ENCODE measurements at places on chromosomes 2 and 18.

DNA sequence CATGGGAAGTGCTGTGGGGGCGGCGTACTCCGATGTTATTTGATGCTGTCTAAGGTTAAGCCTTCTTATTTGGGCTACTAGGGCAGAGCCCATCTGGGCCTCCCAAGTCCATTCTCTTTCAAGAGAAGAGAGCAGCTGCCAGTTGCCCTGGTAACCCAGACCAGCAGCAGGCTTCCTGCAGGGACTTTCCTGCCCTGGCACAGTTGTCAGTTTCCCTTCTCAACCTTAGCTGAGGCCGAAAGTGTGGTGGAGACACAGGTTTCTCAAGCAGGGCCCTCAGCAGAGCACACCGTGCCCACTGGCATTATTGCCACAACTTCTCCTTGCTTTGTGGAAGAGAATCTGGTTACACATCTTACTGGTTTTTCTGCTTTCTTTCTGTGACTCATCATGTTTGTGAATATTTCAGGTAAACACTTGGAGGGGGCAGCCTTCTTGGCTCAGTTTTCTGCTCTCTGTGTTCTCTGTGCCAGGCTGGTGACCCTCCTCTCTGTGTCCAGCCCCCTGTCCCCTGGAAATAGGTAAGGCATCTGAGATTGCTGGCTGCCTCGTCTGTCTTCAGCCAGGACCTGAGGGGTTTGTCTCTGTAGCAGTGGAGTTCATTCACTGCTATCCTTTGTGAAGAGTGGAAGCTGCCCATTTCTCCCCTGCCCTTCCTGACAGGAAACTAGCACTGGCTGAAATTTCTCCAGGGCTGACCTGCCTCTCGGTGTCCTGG is 111.0 kb downstream of the B3GNT2 start:
- no peak for DNase-seq

DNA sequence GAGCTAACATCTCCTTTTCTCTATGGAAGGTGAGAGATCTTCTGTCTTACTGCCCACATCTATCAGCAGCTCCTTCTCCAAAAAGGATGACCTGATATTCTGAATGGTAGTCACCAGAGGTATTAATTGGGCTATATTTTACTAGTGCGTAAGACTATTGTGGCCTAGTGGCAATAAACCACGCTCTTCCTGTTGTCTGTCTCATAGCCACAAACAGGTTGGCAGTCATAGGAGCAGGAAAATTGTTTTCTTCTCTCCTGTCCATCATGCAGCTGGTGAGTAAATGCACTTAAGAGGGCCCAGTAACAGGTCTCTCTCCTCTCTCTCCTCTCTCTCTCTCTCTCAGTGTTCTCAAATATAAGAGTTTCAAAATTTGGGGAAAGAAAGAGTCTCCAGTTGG is 856.8 kb upstream of the ACVR2A start:
- no peak for DNase-seq

DNA sequence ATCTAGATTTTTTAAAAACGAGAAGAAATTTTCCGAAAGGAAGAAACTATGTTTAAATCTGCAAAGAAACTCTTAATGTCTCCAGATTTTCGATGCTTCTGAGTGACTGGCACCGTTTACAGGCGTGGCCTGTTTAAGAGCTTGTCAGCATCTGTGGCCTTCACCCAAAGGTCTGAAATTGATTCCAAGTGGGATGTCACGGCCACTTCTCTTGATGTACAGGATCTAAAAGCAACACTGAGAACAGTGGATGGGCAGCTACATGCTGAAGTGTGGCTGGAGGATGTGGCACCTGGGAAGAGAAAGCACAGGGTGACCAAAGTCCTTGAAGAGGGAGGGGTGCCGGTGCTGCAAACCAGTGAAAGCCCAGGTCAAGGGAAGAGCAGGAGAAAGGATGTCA is 28.0 kb downstream of the EMILIN2 start:
- DNase-seq, result no peak

- DNase-seq, result no peak
Measured at GRCh38 chr2:112085916-112086669, 31.0 kb downstream of the TMEM87B start.

- DNase-seq, result no peak
Measured at GRCh38 chr2:83481436-83481835, 977.6 kb downstream of the SUCLG1 start.

GRCh38 chr2:27138111-27138510 is 1.1 kb downstream of the PRR30 start:
- DNase-seq, result no peak

DNA sequence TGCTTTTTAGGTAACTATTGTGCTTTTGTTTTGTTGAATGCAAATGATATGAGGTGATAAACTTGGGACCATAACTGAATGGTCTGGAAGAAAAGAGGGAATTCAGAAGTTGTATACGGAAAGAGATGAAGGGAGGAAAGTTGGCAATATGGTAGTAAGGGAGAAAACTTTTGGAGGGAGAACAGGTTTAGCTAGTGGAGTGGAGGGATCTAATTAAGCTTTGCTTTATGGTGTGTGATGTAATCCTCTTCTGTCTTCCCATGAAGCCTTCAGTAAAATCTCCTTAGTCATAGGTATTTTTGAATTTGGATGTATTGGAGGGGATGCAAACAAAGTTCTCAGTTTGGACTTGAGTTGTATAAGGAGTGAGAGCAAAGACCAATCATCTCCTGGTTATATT is 20.2 kb upstream of the RAB10 start:
- no peak for DNase-seq

DNA sequence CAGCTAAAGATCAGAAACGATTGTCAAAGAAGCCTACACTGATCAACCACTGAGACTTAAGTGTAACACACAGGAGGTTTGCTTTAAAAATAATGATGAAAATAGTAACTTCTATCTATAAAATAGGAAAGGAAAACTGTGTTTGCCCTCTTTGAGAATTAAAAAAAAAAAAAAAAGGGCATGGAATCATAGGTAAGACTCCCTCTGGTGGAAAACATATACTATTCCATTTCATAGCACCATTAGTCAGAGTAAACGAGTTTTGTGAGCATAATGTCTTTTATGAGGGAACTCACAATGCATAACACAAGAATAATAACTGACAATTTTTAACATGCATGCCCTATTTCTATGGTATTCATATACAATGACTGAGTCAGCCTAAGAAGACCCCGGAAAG is 36.3 kb downstream of the SLC35F5 start:
- no peak for DNase-seq

DNA sequence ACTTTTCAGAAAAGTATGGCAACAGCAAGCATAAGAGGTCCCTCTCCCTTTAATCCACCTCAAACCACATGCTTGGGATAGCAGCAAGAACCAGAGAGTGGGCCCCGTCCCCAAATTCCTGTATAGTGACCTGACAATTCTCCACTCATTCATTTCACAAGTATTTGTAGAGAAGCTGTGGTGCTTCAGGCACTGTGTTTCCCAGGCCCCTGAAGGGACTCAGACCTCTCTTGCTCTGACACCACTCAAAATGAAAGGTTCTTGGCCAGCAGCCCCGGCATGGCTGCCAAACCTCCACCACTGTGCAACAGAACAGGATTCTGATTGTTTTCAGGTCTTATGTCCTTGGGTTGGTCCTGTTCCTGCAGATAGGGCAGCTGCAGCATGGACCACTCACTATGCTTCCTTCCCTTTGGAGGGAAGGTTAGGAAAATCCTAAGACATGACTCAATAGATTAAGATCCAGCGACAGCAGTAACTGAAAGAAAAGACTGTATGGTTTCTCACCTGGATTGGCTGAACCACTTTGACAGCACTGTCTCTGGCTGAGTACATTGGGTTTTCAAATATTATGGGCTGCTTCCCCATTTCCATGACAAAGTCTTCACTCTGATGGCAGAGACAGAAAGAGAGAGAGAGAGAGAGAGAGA is 67.6 kb downstream of the DHRS9 start:
- DNase-seq, result peak; percentile 57

DNA sequence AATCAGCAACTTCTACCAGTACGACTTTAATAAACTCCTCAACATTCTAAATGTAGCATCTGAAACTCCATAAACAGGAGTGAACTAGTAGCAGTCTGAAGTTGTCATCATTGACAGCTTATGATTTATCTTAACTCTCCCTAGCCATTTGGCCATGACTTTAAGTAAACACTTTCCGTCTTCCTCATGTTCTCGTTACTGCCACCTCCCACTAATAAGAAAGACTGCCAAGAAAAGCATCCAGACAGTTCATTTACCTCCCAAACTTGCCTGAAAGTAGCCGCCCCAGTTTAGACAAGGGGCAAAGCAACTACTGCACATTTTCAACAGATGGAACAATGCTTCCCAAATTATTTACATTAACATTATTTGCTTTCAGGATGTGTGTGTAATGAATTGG is 287.5 kb downstream of the OSR1 start:
- no peak for DNase-seq

- no peak for DNase-seq
Measured at GRCh38 chr2:145421841-145422240, 901.9 kb upstream of the ZEB2 start.

DNA sequence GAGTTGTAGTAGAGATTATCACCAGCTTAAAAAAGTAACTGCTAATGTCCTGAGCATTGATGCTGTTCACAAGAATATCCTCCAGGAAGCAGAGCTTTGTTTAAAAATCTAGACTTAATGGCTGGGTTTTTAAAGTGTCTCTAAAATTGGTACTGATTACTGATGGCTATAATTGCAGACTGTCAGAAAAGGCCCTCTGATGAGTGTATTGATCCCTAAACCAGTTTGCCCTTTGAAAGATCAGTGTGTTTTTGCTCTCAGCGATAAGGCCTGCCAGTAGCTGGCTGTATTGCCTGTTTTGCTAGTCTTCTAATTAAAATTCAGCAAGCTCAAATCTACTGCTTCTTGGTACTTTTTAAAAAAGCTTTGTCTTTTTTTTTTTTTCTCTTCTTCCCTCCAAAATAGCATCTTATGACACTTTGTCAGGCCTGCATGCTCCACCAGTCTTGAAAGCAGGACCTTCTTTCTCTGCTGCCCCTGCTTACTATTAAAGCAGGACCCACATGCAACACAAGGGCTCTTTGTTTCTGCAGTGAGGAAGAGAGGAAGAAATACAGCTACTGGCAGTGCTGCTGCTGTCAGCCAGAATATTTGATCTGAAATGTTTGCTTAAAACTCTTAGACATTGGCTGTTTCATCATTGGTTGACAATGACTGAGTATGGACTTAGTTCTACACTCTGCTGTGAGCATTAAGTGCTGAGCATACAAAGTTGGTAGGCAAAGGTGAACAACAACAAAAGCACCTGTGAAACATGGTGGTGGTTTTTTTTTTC is 1.8 kb downstream of the SEC11C start:
- no peak for DNase-seq

DNA sequence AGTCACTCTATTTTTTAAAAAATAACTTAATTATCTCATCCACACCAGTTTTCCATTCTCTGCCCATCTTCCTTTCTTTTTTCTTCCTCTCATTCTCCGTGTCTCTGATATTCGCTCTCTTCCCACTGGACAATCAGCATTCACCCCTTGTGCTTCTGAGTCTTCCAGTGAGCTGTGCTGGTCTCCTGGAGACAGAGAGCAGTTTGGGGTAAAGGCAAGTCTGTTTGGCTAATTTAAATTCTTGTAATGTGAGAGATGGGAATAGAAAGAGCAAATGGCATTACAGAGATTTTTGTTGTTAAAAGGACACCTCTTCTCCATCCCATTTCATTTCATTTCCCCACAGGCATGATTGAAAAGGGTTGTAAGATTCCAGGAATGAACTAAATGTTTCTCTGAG is 107.5 kb downstream of the DTNA start:
- DNase-seq, result no peak

GRCh38 chr2:41954304-41955291 is 93.2 kb upstream of the PKDCC start:
- no peak for DNase-seq

GRCh38 chr2:197950724-197951123 is 146.3 kb downstream of the PLCL1 start:
- DNase-seq, result no peak

DNA sequence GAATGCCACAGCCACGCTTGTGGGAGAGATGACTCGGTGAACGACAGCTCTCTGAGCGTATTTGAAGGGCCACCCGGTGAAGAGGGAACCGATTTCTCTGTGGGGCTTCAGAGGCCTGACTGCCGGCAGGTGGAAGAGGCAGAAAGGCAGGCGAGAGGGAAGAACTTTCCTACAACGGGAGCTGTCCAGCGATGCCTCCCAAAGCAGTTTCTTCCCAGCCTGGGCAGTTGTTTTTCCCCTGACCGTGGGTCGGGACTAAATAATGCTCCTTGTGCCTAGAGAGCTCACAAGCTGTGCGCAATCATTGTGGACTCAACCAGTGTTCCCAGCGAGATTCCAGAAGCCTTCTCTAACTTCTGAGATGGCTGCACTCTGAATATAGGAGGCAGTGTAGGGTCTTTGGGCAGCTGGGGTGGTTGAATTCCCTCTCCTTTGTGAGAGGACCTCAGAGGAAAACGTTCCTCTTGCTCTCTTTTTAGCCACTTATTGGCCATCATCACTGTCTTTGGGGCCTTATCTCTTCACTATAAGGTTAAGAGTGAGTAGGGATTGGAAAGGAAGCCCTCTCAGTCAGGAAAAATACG is 710 bp downstream of the SEC11C start:
- DNase-seq, result no peak

GRCh38 chr2:190780594-190780993 is 100.0 kb upstream of the GLS start:
- no peak for DNase-seq

DNA sequence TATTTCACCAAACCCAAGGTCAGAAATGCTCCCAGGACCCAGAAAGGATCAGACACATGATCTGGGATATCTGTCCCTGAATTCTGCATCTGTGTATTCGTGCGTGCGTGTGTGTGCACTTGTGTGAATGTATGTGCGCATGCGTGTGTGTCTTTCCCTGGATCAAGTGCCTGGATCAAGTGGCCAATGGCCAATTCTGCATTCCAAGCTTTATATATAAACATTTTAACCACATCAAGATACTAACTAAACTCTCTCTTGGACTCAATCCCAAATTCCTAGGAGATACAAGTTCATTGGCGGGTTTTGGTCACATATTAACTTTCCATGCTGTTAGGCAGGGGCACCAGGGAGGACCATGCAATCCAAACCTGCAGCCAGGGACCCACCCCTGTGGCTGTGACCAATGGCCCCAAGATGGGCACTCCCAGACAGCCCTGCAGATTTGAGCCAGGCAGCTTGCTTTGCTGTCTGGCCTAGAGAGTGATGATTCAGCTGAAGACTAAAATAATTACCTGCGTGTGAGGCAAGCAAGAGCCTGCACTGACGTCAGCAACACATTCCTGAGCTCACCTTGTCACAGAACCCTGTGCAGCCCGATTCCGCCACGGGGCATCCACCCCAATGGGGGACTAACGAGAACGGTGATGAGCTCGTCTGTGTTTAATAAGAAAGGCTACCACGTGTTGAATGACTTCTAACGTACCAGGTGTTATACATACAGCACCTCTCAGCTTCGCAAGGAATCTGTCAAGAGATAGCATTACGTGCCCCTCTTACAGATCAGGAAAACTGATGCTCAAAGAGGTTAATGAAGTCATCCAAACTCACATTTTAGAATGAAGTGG is 45.3 kb upstream of the ROCK2 start:
- DNase-seq, result no peak

Data from esophagus muscularis mucosa (tissue), 4 donors.